Naive thymus-derived CD8-positive, alpha-beta T cell (primary cell): ENCODE measurements at places on chromosomes 1 and 21. TPM values are rescaled to one million over a fixed set of nuclear protein-coding genes. Genes with fewer than 3 reads are reported as not detected.

The CDK18 gene
- total RNA-seq, result 5.7 TPM

The TMEM52 gene
- total RNA-seq, result not detected

The LIN28A gene
- not detected for total RNA-seq

The LCE2A gene
- total RNA-seq, result not detected

The DIRAS3 gene
- total RNA-seq, result not detected

The RXRG gene
- not detected for total RNA-seq

DNA sequence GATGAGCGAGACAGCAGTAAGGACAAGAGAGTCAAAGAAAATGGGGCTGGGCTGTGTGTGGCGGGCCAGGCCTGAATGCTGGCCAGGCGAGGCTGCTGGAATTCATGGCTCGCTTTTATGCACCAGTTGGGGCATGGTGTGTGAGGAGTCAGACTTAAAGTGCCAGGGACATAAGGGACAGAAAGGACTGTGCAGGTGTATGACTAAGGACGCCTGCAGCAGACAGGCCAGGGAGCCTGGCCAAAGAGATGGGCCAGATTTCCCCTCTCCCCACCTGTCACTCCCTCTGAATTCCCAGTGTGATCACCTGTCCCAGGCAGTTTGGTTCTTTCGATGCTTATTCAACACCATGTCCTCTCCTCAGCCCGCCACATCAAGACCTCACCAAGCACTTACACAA is 16.9 kb upstream of the SMIM12 start:
- DNase-seq, result no peak

- DNase-seq, result no peak
These were observed 171.5 kb upstream of the CACYBP start for GRCh38 chr1:174828264-174828663.

- no peak for DNase-seq
These were observed 6.7 kb upstream of the TNFRSF8 start for GRCh38 chr1:12056331-12056841.

- DNase-seq, result no peak
These were observed 39.1 kb downstream of the SKI start for GRCh38 chr1:2267051-2267830.

- no peak for DNase-seq
These were observed 30.0 kb upstream of the SDE2 start for GRCh38 chr1:226029093-226029496.

DNA sequence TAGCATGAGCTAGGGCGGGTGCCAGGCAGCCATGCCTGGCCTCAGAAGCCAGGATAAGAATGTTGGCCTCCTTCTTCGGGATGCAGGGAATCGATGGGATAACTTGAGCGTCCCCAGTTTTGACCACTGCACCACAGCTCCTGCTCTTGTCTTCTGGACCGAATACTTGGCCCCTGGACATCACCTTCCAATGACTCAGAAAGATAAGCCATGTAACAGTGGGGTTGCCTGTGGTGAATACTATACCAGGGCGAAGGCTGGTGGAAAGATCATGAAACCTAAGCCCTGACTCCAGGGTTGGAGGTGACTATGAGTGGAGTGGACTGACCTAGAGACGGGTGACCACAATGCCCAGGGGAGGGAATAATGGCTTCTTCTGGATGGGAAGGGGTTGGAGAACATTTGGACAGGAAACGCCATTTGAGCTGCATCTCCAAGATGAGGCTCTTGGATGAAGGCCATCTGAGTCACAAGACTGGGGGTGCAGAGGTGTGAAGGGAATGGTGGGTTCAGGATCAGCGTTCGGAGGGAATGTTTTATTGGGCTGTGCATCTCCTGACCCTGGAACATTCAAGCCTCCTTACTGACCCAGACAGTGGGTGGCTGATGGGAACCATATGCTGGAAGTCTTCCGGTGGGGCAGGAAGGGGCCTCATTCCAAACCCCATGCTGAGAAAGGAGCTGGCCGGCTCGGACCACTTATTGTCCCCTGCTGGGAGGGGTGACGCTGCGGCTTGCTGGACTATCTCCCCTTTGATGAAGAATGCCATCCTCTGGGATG is 18.5 kb upstream of the KCNE2 start:
- DNase-seq, result no peak

DNA sequence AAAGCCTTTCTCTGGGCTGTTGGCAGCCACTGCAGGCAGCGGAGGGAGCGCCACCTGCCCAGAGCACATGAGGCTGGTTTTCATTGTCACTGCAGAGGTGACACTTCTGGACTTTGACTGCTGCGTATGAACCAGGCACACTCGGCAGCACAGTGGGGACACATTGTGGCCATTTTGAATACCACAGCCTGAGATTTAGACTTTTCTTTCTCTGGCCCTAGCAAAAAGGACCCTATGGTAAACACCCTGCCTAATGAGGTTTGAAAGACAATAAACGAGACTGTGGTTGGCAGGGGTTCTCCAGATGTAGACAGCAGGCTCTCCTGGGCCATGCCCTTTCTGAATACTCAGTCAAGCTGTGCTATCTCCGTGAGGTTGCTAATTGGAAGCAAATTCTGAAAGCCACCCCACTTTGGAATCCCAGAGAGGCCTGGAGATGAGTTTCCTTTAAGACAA is 12.0 kb upstream of the KCNE2 start:
- no peak for DNase-seq
